ENCODE measurements at places on chromosomes 6 and 20.
A peak's percentile ranks its signal among the peaks of the same experiment; 100 is the strongest.

DNA sequence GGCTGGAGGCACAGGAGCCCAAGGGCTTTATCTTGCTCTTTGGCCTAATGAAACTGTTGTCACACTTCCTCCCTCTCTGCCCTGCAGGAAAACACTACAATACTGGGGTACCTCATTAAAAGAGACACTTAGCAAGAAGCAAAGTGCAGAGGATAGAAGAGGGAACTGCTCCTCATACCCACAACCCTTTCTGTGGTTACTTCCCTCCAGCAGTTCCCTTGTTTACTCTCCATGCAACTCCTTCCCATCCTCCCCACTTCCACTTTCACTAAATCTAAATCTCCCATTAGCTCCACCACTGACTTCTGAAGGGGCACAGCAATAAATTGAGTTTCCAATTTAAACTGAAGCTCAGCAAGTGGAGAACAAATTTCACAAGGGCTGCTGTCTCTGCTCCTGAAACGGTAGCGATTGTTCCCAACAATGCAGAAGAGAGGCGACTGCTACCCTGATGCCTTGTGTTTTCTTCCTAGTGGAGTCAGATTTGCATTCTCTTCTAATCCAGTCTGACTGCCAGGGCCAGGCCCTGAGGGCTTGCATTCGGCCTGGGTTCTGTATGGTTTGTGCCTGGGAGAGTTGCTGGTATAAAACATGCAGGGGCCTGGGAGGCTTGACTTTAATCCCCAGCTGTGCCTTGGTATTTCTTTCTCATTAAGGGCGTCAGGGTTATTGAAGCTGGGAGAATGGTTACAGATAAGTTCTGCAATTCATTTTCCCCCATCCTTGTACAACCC is 454.7 kb downstream of the TFAP2B start:
- no peak for DNase-seq

DNA sequence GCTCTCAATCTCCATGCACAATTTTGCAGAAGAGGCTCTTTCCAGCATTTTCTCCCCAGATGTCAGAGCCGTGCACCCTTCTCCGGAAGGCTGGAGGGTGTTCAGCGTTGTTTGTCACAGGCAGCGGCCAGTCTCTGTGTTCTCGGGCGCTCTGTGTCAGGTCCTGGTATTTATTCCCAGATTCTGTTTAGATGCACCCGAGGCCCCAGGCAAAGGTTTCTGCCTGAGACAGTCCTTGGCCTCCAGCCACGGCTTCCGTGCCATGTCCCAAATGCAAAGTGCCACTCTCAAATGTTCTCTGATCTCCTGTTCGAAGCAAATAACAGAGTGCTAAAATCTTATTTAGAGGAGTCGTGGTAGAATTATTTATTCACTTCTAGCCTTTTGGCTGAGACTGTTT is 140.3 kb upstream of the AGPAT4 start:
- DNase-seq, result no peak

DNA sequence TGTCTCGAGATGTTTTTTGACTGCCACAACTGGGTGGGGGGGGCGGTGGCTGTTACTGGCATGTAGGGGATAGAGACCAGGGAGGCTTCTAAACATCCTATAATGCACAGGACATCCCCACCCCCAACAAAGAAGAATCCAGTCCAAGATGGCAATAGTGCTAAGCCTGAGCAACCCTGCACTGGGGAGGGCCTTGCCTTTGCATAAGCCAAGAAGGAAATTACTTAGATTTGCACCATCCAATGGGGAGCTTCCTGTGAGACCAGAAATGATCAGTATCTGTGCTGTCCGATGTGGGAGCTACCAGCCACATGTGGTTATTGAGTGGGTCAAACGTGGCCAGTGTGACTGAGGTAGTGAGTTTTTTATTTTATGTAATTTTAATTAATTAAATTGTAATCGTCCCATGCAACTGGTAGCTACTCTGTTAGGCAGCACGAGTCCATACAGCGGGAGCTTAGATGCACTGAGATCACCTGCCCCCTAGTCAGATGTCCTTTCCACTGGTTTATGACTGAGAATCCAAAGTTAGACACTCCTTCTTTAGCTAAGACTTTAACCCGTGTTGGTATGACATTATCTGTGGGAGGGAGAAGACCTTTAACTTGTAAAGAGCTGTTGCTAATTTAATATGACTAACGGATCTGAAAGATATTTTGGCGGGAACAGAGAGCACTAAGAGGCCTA is 97.4 kb upstream of the NEDD9 start:
- DNase-seq, result no peak

DNA sequence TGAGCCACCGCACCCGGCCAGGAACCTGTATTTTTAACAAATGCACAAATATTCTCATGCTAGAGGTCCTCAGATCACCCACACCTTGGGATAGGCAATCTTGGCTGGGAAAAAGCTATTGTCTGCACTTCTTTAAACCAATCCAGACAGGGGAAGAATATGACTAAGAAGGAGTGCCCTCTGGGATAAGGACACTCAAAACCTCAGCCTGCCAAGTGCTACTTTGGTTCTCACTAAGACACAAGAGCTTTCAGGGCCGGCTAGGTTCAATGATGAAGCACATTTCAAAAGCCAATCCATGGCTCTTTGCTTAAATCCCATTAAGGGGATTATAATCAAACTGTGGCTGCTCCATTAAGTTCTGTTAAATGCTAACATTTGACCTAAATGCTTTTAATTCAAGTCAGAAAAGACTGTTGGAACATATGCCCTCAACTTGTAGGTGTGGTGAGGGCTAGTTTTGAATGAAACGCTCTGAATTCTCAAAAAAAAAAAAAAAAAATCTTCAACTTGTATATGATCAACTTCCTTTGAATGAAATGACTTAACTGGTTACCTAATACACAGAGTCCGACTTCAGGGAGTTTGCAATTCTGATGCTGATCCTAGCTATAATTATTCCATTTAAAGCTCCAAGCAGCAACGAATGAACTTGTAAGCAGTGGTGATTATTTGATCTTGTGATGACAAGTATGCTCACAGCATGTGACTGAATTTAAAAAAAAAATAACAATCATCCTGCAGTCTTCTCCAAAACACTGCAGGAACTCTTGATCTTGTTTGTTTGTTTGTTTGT is 56.6 kb downstream of the SLC23A2 start:
- no peak for DNase-seq

DNA sequence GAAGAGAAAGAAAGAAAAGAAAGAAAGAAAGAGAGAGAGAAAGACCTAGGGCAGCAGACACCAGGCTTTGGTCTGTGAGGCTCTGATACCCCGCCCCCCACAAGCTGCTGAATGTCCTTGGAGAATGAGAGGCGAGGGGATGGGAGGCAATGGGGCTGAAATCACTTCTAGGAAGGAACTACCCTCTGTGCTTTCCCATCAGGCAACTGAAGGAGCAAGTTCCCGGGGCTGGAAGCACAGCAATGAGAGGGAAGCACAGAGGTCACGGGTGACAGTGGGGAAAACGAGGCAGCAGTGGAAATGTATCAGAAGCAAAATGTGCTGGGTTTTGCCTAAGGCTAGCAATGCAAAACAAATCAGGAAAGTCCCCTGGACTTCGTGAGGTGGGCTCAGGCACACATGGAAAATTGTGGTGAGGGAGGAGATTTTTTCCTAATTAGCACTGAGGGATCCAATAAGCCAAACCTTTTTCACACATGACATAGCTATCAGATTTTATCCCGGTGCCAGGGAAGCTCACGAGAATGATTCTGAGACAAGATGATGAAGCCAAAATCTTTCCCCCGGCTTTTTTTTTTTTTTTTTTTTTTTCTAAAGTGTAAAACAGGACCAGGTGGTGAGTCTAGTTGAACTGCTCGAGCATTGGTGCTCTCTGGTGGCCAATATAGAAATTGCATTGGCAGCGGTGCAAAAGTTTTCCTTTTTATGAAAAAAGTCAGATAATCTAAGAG is 16.8 kb upstream of the ARFGEF2 start:
- peak; percentile 44 for DNase-seq

GRCh38 chr20:32752458-32753250 is 9.4 kb upstream of the COMMD7 start:
- no peak for DNase-seq

- DNase-seq, result peak; percentile 48
Measured at GRCh38 chr20:11716239-11716944, 201.3 kb upstream of the BTBD3 start.

GRCh38 chr6:42522036-42522435 is 41.8 kb upstream of the UBR2 start:
- DNase-seq, result no peak
